ENCODE measurements at places on chromosomes 5 and 9. TPM values are rescaled to one million over a fixed set of nuclear protein-coding genes. Genes with fewer than 3 reads are reported as not detected.
A peak's percentile ranks its signal among the peaks of the same experiment; 100 is the strongest.

The SH3GLB2 gene
- 38.7 TPM for polyA plus RNA-seq

The RAI14 gene
- polyA plus RNA-seq: not detected

The CLPTM1L gene
- 41.9 TPM for polyA plus RNA-seq

The F2RL1 gene
- polyA plus RNA-seq: 0.15 TPM

The NCS1 gene
- not detected for polyA plus RNA-seq

The NR5A1 gene
- not detected for polyA plus RNA-seq

GRCh38 chr9:38406476-38407186, 14.1 kb downstream of the ALDH1B1 start:
- DNase-seq: no peak

DNA sequence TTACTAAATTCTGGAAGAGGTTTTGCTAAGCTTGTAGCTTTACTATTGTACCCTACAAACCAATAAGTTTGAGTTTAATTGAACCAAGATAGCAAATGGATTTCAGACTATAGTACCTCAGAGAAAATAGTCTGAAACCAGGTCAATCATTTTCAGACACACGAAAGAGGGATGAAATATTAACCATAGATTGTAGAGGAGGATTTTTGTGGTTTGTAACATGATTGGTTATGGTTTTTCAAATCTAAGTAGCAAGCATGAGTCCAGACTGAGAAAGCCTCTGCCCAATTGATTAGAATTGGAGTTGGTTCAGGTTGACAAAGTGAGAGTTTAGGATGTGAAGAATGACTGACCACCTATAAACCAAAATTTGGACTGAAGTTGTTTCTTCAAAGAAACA, 562.7 kb upstream of the DMAC1 start:
- DNase-seq: no peak

DNA sequence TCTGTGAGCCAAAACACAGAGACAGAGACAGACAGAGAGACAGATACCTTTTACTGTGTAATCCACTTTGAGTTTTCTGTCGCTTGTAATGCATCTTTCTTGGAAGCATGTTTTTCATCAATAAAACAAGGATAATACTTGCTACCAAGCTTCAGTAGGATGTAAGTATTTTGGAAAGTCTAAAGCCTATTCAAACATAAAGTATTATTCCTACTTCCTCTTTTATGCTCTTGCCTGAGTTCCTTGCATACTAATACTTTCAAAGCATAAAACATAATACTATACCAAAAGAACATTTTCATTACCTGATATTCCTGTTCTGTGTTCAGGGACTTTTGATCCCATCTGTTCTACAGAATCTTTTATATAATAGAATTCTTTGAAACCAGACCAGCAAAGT, 64.5 kb upstream of the SLC30A5 start:
- DNase-seq: no peak

- no peak for DNase-seq
These were observed 66.6 kb upstream of the NR3C1 start for GRCh38 chr5:143470120-143470519.

- no peak for DNase-seq
These were observed 9.7 kb downstream of the GSN start for GRCh38 chr9:121277518-121278295.

GRCh38 chr5:3886524-3887451, 291.2 kb downstream of the IRX1 start:
- DNase-seq: no peak

DNA sequence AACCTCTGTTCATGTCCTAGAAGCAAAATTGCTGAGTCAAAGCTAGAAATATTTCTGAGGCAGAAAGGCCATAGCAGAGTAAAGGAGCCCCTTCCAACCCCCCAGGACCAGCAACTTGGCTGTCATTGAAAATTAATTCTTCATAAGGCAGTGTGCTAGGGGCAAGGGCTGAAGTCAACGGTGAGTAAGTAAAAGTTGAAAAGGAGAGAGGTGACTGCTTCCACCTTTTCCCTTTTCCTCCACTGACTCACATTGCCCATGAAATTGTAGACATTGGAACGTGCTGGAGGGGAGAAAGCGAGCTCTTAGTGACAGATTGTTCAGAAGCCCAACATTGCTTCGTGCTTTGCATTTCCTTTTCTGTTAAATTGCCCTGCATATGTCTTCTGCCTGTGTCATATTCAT, 19.1 kb downstream of the GLRA1 start:
- DNase-seq: no peak

DNA sequence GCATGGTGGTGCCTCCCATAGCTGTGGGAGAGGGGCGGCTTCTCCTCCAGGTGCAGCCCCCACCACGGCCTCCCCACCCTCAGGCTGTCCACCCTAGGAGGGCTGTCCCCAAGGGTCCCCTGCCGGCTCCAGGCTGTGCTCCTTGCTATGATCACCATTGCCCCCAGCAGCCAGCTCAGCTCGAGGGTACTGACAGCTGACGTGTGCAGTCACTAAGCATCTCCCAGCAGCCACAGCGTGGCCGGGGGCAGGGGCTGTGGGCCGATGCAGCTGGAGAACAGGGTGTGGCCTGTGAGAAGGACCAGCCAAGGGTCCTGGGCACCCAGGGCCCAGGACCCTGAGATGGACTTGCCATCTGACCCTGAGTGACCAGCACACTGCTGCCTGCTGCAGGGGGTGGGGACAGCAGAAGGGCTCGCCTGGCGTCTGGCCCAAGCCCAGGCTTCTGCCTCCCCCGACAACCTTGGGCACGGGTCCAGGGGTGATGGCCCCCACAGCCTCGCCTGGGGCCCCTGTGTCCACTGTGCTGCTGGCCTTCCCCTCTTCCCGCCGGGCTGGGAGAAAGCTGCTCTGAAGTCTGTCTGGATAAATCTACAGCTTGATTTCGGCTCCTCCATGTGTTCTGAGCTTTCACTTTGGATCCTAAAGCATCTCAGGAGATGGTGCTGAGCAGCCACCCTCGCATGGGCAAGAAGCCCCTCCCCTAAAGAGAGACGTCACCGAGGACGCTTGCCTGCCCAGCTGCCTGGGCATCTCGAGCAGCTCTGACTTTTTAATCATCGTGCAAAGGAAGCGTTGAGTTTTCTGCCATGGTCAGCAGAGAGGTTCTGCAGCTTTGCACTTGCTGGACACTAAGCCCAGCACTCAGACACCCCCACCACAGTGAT, 5.5 kb downstream of the KCNT1 start:
- no peak for DNase-seq

GRCh38 chr5:149213264-149213880, 58.3 kb upstream of the AFAP1L1 start:
- DNase-seq: no peak

DNA sequence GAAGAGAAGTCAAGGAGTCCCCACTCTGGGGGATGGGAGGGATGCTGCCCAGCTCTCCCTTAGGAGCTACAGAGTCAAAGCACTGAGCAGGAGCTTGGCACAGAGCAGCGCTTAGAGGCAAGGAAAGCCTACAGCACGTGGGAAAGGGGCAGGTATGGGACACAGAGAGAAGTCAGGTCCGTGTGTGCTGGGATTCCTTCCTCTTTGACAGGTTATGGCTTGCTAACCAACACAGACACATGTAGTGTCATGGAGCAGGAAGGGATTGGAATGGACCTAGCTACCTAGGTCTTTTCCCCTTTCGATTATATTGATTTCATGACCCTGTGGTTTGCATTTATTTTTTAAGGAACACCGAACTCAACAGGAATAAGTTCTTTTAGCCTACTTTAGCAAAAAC, 208.5 kb upstream of the TUT7 start:
- no peak for DNase-seq

DNA sequence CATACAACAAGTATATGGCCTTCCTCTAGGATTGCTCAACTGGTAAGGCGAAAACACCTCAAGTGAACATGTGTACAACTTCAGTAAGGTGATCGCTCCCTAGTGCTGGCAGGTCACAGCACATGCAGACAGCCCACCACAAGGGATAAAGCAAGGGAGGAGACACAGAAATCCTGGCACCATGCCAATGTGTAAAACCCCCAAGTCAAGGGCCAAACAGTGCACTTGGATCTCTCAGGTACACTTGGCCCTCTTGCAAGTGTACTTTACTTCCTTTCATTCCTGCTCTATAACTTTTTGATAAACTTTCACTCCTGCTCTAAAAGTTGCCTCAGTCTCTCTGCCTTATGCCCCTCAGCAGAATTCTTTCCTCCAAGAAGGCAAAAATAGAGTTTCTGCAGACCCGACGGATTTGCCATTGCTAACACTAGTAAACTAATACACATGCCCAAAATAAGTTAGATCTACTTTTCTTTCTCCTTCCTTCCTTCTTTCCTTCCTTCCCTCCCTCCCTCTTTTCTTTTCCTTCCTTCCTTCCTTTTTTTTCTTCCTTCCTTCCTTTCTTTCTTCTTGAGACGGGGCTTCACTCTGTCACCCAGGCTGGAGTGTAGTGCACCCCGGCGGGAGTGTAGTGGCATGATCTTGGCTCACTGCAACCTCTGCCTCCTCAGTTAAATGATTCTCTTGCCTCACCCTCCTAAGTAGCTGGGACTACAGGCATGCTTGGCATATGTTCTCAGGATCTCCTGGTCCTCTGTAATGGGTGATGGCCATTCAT, 6.8 kb upstream of the LNPEP start:
- no peak for DNase-seq

DNA sequence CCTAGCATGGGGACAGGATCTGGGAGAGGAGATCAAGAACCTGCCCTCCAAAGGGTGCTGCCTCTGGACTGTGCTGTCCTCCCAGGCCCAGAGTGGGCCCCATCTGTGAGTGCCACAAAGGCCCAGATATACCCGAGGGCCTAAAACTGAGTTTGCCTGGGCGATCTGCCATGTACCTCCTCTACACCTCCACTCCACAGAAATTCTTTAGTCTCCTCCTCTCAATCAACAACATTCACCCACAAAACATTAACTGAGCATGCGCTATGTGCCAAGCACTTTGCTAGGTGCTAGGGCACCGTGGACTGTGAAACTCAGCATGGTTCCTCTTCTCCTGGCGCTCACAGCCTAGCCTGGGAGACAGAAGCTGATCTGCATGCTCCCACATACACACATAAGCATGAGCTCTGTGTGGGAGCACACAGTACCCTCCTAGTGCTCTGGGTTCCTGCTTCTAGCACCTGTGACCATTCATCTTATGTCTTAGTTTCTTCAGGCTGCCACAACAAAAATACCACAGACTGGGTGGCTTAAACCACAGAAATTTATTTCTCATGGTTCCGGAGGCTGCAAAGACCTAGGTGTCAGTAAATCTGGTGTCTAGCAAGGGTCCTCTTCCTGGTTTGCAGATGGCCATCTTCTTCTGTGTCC, 82.0 kb upstream of the FSTL4 start:
- no peak for DNase-seq

GRCh38 chr5:87411973-87412629, 629 bp downstream of the CCNH start:
- DNase-seq: peak; percentile 39

DNA sequence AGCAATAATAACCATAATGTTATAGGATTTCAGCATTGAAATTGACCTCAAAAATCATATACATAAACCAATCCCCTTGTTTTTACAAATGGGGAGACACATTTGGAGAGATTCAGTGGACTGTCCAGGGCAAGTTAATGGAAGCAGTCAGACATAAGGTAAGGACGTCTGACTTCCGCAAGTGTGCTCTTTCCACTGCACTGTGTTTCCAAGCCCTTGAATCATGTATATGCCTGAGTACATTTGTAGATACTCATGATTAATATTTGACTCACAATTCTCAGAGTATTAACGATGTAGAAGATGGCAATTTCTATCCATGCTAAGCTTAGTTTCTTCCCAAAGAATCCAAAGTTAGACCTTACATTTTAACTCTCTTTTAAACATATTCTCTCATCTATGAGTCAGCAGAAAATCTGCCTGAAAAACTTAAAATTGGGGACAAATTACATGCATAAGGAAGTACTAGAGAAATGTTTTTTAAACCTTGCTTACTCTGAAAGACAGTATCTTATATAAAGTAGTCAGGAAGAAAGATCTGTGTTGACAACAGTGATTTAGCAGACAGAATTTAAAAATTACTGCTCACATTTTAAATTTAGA, 165.3 kb downstream of the NFIB start:
- DNase-seq: no peak

DNA sequence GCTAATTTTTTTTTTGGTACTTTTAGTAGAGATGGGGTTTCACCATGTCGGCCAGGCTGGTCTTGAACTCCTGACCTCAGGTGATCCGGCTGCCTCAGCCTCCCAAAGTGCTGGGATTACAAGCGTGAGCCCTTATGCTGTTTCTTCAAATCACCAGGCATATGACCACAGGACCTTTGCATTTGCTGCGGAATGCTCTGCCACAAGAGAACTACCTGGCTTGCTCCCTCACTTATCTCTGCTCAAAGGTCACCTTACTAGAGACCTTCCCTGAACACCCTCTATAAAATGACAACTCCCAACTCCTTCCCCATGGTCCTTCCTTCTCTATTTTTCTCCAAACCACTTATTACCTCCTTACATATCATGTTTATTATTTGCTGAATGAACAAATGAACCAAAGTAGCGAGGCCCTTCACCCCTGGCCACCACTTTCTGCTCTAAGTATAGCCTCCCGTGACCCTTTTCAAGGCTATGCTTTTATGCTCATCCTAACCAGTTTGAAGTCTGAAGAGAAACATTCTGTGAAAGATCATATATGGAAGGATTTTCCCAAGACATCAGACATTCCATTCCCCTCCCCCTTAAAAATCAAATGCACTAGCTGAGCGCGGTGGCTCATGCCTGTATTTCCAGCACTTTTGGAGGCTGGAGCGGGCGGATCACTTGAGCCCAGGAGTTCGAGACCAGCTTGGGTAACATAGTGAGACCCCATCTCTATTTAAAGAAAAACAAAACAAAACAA, 1.3 kb downstream of the ZER1 start:
- no peak for DNase-seq

GRCh38 chr5:56601641-56602071, 213.7 kb upstream of the MAP3K1 start:
- DNase-seq: no peak

GRCh38 chr5:66959653-66960052, 236.9 kb downstream of the CD180 start:
- DNase-seq: no peak

DNA sequence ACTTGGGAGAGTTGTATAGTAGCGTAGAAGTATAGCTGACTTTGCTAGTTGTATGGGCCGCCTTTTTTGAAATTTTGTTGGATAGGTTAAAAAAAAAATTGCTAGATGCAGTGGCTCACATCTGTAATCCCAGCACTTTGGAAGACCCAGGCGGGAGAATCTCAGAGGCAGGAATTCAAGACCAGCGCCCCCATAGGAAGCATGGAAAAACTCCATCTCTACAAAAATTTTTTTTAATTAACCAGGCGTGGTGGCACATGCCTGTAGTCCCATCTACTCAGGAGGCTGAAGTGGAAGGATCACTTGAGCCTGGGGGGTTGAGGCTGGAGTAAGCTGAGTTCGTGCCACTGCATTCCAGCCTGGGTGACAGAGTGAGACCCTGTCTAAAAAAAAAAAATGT, 59.2 kb downstream of the SMC5 start:
- DNase-seq: no peak

Measured in naive B cell (primary cell).